ENCODE measurements at places on chromosomes 12 and 14. TPM values are rescaled to one million over a fixed set of nuclear protein-coding genes. Genes with fewer than 3 reads are reported as not detected.

DNA sequence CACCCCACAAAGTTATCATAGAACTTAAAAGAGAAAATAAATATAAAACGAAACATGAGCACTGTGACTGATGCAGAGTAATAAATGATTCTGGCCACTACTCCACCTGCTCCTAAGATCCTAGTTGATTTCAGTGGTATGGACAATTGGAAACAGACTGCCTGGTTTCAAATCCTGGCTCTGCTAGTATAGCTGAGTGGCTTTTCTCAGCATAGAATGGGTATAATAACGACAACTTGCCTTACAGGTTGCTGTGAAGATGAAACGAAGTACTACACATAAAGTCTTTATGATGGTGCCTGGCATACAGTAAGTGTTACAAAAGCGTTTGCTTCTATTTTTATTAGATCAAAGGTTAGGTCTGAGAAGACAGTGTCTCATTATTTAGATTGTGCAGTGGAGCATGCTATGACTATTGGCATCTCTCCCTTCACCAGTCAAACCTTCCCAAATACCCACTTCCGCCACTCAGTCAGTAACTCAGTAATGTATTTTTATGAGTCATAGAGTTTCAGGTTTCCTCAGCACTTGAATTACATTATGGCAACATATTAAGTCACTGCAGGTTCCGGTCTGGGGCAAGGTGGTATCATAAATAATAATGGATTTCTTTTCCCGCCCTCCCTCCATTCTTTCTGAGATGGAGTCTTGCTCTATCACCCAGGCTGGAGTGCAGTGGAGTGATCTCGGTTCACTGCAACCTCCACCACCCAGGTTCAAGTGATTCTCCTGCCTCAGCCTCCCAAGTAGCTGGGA, 29.7 kb upstream of the NR2C1 start:
- H3K4me3 ChIP-seq = no peak overlapping the region
- no peaks in the 10 kb centered on the region for H3K27me3 ChIP-seq
- H3K36me3 ChIP-seq = peaks cover 13% of the 10 kb centered on the region
- H3K27ac ChIP-seq = no peak overlapping the region
- no peak for DNase-seq

DNA sequence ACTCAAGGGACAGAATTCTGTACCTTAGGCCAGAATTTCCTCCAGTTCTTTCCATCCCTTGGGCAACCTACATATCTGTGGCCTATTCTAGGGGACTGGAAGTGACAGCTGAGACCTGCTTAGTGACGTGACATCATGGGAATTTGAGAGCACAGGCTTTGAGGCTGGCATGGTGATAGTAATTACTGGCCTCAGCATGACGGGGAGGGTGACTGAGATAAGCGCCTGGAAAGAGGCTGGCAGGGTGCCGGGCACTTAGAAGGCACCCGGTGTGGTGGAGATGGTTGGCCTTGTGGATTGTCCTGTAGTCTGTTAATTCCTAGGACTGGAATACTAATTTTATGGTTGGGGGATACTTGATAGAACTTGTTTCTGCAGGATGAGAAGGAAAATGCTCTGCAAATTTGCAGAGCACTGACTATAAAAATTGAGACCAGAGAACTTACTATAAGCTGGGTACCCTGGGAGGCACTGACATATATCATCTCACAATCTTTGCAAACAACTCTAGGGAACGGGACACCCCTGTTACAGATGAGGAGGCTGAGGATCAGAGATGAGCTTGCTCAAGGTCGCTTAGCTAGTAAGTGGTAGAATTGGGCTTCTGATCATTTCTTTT, 42.2 kb upstream of the TBX3 start:
- no peaks in the 10 kb centered on the region for H3K27me3 ChIP-seq
- no peaks in the 10 kb centered on the region for H3K36me3 ChIP-seq
- H3K27ac ChIP-seq = no peak overlapping the region
- H3K4me3 ChIP-seq = no peak overlapping the region
- H3K4me1 ChIP-seq = no peaks in the 10 kb centered on the region
- no peak for DNase-seq

DNA sequence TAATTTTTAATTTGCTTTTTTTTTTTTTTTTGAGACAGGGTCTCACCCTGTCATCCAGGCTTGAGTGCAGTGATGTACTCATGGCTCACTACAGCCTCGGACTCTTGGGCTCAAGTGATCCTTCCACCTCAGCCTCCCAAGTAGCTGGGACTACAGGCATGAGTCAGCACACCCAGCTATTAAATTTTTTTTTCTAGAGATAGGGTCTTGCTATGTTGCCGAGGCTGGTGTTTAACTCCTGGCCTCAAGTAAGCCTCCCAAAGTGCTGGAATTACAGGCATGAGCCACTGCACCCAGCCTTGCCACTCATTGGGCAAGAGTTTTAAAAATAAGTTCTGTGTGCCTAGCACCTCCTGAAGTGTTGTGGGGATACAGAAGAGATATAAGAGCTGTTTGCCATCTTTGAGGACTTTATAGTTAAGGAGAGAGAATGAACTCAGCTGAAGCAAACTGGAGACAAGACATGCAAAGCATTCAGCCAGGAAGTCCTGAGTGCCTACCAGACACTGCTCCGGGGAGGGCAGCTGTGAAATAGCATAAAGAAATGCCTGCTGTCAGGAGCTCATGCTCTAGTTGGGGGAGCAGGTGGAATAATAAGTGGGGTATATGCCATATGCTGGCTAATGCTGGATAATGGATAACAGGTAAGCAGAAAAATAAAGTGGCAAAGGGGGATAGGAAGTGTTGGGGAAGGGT, 15.0 kb upstream of the EMP1 start:
- DNase-seq = no peak
- H3K4me3 ChIP-seq = no peak overlapping the region
- no peaks in the 10 kb centered on the region for H3K4me1 ChIP-seq

- H3K27me3 ChIP-seq = no peaks in the 10 kb centered on the region
- no peak overlapping the region for H3K4me3 ChIP-seq
- H3K4me1 ChIP-seq = no peaks in the 10 kb centered on the region
Observed at GRCh38 chr14:58082491-58083098, 69.4 kb downstream of the ARMH4 start.

DNA sequence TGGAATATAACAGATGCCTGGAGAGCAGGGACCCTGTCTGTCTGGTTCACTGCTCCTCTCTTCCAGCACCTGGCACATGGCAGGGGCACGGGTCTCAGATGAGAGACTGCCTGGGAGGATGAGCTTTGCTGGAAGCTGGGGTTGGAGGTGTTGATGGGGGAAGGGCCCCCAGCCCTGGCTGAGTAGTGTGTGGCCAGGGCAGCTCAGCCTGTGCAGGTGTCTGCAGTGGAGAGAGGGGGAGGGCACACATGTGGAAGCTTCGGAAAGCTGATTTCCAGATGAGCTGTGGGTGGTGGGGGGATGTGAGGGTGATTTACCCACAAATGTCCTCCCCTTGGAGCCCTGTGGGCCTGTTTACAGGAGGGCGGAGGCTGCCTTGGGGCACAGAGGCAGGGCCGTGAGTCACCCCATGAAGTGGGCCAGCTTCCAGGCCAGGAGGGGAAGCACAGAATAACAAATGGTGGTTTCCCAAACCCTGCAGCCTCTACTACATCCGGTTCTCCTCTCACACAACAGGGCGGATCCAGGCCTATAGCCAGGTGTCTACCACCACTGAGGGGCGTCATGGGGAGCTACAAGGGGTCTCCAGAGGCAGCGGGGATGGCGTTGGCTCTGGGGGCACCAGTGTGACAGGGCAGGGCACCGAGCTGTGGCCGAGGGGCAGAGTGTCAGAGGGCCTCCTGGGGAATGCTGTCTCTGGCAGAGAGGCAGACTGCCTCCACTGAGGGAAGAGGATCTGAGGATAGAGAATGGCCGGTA, 11.0 kb downstream of the KRT7 start:
- peak overlapping the region; percentile 88 for H3K27ac ChIP-seq
- H3K4me3 ChIP-seq = no peak overlapping the region
- no peaks in the 10 kb centered on the region for H3K27me3 ChIP-seq

DNA sequence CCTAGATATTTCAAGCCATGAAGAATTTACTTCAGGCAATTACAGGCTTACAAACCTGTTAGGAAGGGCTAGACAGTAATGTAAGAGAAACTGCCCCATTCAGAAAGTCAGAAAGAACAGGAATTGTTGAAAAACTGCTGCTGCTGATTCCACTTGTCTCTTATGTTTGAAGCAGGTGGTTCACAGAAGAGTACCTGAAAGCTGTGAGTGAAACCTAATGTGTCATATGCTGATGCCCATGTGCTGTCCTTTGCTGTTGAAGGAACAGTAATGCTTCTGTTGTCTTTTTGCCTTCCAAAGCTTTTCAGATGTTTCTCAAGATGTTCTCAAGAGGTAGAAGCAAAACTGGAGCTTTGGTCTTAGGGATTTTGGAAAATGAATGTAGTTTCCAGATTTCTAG, 39.0 kb downstream of the MNAT1 start:
- H3K4me1 ChIP-seq = no peaks in the 10 kb centered on the region
- no peak overlapping the region for H3K27ac ChIP-seq
- H3K36me3 ChIP-seq = no peaks in the 10 kb centered on the region
- H3K27me3 ChIP-seq = no peaks in the 10 kb centered on the region
- H3K4me3 ChIP-seq = no peak overlapping the region
- no peak for DNase-seq

GRCh38 chr14:39365354-39365753, 66.9 kb downstream of the FBXO33 start:
- H3K4me3 ChIP-seq = no peak overlapping the region
- H3K4me1 ChIP-seq = no peaks in the 10 kb centered on the region
- no peak for DNase-seq

GRCh38 chr14:32900547-32900946, 38.1 kb upstream of the NPAS3 start:
- no peak for DNase-seq
- no peak overlapping the region for H3K27ac ChIP-seq
- no peaks in the 10 kb centered on the region for H3K4me1 ChIP-seq
- no peaks in the 10 kb centered on the region for H3K27me3 ChIP-seq
- no peaks in the 10 kb centered on the region for H3K36me3 ChIP-seq

- no peaks in the 10 kb centered on the region for H3K4me1 ChIP-seq
- H3K27me3 ChIP-seq = peaks cover 11% of the 10 kb centered on the region
- no peak overlapping the region for H3K4me3 ChIP-seq
- H3K27ac ChIP-seq = no peak overlapping the region
- no peak for DNase-seq
Observed at GRCh38 chr12:132399092-132400010, 70.0 kb upstream of the GALNT9 start.

DNA sequence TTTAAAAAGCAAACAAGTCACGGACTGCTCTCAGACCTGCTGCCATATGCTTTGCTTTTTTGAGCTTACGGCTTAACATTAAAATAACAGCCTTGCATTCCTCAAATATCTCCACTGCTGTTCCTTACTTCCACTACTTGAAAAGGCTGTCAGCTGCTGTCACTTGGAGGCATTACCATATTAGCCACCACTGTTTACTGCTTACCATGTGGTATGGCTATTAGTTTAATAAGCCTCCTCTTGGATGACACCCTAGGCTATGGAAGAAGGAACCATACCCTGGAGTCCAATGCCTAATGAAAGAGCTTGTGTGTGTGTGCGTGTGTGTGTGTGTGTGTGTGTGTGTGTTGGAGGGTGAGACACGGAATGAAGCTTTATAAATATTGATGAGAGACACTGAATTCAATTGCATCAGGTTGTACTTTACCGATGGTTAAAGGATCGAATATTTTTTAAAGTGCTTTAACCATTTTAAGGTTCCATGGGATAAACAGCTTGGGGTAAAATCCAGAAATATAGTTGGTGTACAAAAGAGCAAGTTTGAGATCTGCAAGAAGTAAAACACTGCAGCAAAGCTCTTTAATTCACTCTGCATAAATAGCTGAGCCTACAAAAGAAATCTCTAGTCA, 174.5 kb downstream of the TTC7B start:
- H3K27me3 ChIP-seq = no peaks in the 10 kb centered on the region
- H3K36me3 ChIP-seq = no peaks in the 10 kb centered on the region
- H3K4me1 ChIP-seq = peaks cover 5% of the 10 kb centered on the region
- DNase-seq = no peak
- no peak overlapping the region for H3K27ac ChIP-seq

DNA sequence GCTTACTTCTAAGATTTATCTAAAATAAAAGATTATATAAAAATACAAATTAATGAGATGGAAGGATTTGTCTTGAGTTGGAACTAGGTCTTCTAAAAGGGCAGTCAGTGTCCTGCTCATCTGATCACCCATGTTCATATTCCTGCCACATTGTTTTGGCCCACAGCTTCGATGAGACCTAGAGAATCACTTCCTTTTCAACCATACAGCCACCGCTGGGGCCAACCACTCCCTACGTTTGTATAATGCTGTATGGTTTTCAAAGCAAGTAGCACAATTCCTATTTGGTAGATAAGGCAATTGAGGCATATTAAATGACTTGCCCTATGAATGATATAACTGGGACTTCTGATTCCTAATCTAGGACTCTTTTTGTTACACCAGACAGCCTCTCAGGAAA, 249.4 kb downstream of the ZFP36L1 start:
- H3K27ac ChIP-seq = peak overlapping the region; percentile 45
- H3K4me1 ChIP-seq = peaks cover 24% of the 10 kb centered on the region
- no peaks in the 10 kb centered on the region for H3K36me3 ChIP-seq
- no peak for DNase-seq
- no peak overlapping the region for H3K4me3 ChIP-seq

- no peak for DNase-seq
- H3K27ac ChIP-seq = no peak overlapping the region
- no peaks in the 10 kb centered on the region for H3K4me1 ChIP-seq
Observed at GRCh38 chr14:52876311-52876710, 74.5 kb downstream of the FERMT2 start.

- H3K4me1 ChIP-seq = no peaks in the 10 kb centered on the region
- DNase-seq = no peak
- no peaks in the 10 kb centered on the region for H3K36me3 ChIP-seq
- H3K27me3 ChIP-seq = no peaks in the 10 kb centered on the region
- no peak overlapping the region for H3K4me3 ChIP-seq
Observed at GRCh38 chr12:12606781-12607589, 4.7 kb upstream of the CREBL2 start.

- H3K4me3 ChIP-seq = peak overlapping the region; percentile 83
- peak overlapping the region; percentile 89 for H3K27ac ChIP-seq
- H3K27me3 ChIP-seq = no peaks in the 10 kb centered on the region
Observed at GRCh38 chr12:54358191-54358944, 5.9 kb downstream of the GPR84 start.

- H3K27me3 ChIP-seq = no peaks in the 10 kb centered on the region
- no peaks in the 10 kb centered on the region for H3K36me3 ChIP-seq
- peak; percentile 70 for DNase-seq
Observed at GRCh38 chr12:68358532-68359485, 26.6 kb upstream of the MDM1 start.

DNA sequence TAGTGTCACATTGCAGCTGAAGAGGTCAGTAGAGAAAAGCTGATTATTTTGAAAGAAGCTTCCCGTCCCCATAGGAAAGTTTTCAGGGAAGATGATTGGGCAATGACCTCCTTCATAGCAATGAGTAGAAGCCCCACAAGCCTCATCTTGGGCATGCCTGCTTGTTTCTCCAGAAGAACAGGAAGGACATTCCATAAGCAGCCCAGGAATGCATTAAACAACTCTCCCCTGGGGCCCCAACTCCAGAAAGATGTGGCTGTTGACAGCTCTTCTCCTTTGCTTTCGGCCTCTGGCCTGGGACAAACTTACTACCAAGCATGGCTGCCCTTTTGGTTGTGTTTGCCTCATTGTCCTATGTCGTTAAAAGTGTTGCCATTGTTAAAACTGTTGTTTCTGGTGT, 5.7 kb upstream of the VDR start:
- no peaks in the 10 kb centered on the region for H3K36me3 ChIP-seq
- no peaks in the 10 kb centered on the region for H3K4me1 ChIP-seq
- DNase-seq = no peak
- no peaks in the 10 kb centered on the region for H3K27me3 ChIP-seq
- H3K4me3 ChIP-seq = no peak overlapping the region

The TPH2 gene
- not detected for total RNA-seq

The CEP128 gene
- 9.0 TPM for total RNA-seq

The FAM186B gene
- 0.85 TPM for total RNA-seq

The DENND5B gene
- total RNA-seq = 14.1 TPM

The PLEKHG7 gene
- total RNA-seq = 1.5 TPM

The CPM gene
- total RNA-seq = 144 TPM

The RFX4 gene
- not detected for total RNA-seq

The JAG2 gene
- total RNA-seq = 26.1 TPM

The METTL3 gene
- 44.3 TPM for total RNA-seq

The DUSP6 gene
- 91.8 TPM for total RNA-seq

The NAV3 gene
- 4.5 TPM for total RNA-seq

Data from kidney (tissue), 22 donors.